CD4-positive, alpha-beta T cell treated with Interferon alpha-2 for 1 hour (primary cell): ENCODE measurements at places on chromosomes 7 and 10.
A peak's percentile ranks its signal among the peaks of the same experiment; 100 is the strongest.

- DNase-seq: no peak
Observed at GRCh38 chr7:23246555-23246954, at the start of gene GPNMB. GPNMB (plus strand) TSS chr7:23246775; CDS start chr7:23246858, 83 bp downstream.

- no peak for DNase-seq
Observed at GRCh38 chr7:154767142-154767541, 235.8 kb downstream of the PAXIP1 start.

DNA sequence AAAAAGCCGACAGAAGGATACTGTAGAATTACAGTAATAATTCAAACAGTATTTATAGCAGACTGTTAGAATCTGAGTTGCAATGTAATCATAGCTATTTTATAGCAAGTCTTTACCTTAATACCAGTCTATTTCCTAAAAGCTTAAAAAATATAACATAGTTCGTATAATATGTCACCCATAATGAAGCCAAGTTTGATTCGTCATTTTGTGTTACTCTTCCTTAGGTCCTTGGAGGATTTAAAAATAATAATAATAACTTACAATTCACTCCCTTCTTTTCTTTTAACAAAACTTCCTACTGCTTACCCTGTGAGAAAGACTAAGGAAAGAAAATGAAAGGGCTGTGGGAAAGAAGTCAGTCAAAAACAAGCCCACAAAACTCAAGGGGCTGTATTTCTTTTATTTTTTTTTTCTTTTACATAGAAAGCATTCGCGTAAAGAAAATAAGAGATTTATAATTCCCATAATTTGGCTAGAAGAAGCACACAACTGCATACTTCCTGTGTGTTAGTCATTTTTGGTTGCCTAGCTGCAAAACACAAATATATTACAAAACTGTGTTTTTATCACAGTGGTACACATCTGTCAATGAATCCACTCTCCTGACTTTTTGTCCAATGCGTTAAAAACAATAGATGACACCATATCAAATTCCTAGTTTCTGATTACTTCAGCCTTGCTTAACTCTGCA is 187.2 kb upstream of the CELF2 start:
- DNase-seq: no peak

- peak; percentile 92 for DNase-seq
Observed at GRCh38 chr10:72331575-72332422, 22.9 kb downstream of the DNAJB12 start.

DNA sequence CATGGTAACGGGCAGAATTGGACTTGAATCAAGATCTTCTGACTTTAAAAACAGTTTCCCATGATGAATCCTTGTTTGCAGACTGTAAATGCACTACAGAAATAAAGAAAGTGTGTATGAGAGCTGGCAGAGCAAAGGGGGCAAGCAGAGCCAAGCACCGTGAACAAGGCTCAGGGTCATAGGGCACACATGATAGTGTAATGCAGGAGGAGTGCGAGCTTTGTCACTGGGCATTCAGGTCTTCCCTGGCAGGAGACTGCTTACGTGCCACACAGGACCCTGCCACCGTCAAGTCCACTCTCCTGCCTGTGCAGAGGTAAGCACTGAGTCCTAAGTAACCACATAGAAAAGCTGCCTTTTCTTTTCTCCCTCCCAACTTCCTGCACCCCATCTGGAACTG is 93.1 kb upstream of the NPVF start:
- no peak for DNase-seq

DNA sequence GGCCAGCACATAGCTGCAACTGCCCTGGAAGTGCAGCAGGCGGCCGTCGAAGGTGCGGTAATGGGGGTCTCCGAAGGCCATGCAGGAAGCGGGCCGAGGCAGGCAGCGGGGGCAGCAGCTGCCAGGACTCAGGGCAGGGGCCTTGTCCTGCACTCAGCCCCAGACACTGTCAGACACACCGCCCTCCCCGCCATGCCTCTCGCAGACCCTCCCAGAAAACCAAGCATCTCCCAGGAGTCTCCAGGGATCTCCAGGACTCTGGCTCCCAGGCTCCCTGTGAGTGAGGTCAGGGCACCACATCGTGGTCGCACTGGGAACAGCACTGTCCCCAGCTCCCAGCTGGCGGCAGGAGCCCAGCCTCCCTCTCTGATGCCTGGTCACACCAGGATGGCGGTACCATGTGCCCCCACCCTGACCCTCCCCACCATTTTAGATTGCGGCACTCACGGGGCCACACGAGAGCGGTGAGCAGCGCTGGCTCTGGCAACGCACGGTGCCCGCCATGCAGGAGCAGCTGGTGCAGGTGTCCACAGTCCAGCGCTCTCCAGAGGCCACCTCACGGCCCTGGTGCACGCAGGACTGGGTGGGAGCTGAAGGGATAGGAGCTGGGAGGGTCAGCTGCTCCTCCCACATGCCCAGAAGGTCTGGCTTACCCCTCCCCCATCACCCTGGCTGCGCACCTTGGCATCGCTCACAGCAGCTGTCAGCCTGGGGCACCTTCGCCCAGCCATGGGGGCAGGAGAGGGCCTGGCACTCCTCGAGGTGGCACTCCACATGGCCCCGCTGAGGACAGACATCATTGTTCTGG is 17.5 kb downstream of the ATP6V1F start:
- no peak for DNase-seq

GRCh38 chr10:51960494-51960895 is 261.1 kb upstream of the CSTF2T start:
- DNase-seq: no peak

GRCh38 chr7:85224171-85224570 is 37.3 kb upstream of the SEMA3D start:
- no peak for DNase-seq

GRCh38 chr7:17233603-17234002 is 64.8 kb upstream of the AHR start:
- no peak for DNase-seq

DNA sequence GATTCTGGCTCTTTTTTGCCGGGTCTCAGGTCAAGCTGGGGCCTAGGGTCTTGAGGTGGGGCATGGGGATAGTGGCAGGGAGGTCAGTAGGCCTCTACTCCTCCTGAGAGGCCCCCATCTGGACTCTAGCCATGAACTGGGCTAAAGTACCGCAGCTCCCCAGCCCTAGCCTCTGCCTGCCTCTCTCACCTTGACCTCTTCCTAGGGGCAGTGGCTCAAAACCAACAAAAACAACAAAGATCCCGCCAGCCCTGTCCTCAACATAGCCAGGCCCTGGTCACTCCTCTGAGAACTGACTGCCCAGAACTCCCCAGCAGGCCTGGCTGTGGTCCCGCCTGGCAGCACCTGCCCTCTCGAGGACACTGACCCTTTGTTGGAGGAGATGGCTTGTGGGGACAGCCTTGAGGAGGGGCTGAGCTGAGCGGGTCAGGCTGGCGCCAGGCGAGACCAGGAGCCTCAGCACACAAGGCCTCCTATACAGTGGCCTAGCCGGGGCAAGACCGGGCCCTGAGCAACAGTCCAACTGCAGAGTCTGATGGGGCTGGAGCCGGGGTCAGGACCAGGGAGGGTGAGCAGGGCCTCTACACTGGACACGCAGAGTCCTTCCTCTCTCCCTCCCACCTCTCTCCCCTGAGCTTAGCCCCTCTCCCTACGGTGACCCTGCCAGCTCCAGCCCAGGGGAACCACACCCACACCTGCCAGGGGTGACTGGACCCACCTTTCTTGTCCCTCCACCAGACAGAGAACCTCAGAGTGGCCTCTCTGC is 11.6 kb upstream of the PPIF start:
- no peak for DNase-seq

DNA sequence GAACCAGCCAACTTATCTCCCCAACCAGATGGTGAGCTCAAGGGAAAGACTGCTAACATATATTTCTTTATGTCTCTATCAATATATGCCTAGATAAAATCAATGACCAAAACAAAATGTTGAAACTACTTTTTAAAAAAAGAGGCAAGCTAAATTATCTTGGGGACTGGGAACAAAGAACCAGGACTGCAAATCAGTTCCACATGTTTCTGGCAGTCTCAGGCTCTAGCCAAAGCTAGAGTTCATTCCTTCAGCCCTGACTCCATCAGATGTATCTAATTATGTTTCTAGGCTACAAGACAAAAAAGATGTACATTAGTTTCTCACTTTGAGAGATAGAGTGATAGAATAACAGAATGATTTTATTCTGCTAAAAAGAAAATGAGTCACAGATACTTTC is 1290.3 kb upstream of the SORCS1 start:
- no peak for DNase-seq

- peak; percentile 64 for DNase-seq
Observed at GRCh38 chr7:23490357-23491135, 20.3 kb upstream of the IGF2BP3 start.

GRCh38 chr10:92822060-92822634 is 26.2 kb upstream of the EXOC6 start:
- DNase-seq: no peak

DNA sequence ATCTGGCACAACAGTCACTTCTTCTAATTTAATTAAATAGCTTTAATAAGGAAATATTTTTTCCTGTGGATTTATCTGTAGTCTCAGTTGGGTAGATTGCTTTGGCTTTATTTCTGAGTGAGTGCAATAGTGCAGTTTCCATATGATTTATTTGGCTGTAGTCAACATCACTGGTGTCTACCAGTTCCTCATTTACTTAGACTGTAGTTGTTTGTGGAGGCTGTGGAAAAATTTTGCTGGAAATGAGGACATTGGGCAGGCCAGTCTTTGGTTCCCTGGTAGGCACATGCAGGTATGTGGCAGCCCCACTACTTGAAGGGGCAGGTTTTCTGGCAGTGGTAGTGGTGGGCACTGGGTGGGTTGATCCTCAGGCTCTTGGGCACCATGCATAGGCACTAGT is 15.5 kb downstream of the TAS2R40 start:
- DNase-seq: no peak

DNA sequence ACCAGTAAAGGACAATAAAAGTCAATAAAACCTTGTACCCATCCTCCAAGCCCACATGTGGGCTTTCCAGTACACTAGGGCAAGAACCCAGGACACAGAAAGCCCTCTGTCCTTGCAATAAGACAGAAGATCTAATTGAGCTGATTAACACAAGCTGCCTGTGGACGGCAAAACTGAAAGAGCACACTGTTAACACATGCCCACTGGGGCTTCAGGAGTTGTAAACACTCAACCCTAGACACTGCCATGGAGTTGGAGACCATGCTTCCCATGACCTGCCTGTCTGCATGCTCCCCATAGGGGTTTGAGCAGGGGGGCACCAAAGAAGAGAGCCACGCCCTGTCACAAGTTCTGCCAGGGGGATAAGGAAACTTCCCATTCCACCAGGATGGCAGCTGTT is 22.6 kb upstream of the WIPF3 start:
- DNase-seq: no peak

DNA sequence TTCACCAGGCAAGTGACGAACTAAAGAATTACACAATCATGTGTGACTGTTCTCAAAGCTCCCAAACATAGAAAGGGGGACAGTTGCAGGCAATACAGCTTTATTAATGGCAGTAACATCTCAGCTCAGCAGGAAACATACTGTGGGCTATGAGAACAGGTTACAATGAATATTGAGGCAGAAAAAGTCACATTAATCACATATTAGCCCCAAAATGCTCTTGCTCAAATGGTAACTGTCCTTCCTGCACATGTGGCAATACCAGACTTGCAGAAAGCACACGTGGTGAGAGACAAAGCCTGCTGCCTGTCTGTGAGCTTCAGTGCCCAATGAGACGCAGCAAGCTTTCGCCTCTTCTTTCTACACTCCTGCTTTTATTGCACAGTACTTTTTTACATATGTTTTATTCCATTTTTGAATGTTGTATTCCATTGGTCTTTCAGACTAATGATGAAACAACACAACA is 104.9 kb upstream of the ACBD5 start:
- no peak for DNase-seq

- no peak for DNase-seq
Observed at GRCh38 chr7:105024734-105025133, 10.7 kb downstream of the KMT2E start.

- DNase-seq: no peak
Observed at GRCh38 chr10:114603948-114604347, 54.1 kb downstream of the ABLIM1 start.

DNA sequence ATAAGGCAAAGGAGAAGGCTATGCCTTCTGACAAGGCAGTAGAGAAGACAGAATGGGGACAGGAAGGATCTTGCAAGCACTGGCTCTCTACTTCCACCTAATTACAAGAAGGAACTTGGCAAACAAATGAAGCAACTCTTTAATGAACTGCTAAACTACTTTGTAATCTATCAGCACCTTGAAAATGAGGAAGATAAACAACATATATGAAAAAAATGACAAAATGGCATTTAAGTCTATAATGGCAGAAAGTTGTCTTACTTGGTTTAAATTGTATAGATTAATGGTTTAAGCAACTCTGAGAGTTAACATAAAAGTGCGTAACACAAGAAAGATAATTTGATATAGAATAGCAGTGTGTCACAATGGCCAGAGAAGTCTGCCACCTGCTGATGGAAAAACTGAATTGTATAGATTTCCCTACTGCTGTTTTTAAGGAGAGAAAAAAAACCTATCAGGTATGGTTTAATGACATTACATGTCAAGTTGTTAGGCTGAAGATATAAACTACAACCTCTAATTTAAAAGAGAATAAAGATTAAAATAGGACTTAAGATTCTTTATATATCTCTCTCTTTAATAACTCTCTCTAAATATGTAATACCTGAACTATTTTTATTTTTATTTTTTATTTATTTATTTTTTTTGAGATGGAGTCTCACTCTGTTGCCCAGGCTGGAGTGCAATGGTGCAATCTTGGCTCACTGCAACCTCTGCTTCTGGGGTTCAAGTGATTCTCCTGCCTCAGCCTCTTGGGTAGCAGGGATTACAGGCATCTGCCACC is 11.8 kb downstream of the NT5C3A start:
- DNase-seq: peak; percentile 72

DNA sequence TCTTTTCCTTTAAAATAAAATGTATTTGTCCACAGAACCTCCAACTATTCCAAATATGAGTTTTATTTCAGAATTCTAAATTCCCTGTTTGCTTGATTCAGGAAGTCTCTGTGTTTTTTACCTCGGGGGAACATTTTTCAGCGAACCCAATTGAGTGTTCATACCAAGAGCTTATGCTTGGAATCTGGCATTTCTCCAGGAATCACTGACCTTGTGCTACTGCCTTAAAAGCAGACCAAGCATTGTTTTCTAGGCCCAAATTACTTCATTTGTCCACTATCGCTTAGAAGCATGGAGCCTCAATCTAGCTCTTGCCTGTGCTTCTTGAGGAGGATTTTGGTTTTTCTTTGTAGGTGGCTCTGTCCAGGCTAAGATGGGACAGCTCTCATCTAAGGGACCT is 59.4 kb downstream of the EBLN1 start:
- no peak for DNase-seq

- no peak for DNase-seq
Observed at GRCh38 chr10:106836933-106837663, 327.4 kb downstream of the SORCS1 start.

DNA sequence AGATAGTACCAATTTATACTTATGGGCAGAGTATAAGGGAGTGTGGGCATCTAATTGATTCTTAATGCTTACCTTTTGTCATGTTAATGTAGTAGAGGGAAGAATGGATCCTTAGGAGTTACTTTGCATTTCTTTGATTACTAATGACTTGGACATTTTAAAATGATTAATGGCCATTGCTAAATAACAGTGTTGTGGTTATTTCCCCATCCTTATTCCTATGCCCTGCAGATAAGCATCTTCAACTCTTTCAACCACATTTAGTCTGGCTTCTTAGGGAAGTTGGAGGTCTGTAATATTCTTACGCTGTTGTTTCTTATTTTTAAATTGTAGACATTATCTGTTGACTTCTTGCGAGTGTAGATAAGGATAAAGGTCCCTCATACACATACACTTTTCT is 37.2 kb downstream of the KAT6B start:
- no peak for DNase-seq
